Activated CD4-positive, alpha-beta T cell treated with anti-CD3 and anti-CD28 coated beads, Interleukin-2, amount 50 U/mL, for 16 hours (primary cell): ENCODE measurements at places on chromosomes 11 and 22.
A peak's percentile ranks its signal among the peaks of the same experiment; 100 is the strongest.

DNA sequence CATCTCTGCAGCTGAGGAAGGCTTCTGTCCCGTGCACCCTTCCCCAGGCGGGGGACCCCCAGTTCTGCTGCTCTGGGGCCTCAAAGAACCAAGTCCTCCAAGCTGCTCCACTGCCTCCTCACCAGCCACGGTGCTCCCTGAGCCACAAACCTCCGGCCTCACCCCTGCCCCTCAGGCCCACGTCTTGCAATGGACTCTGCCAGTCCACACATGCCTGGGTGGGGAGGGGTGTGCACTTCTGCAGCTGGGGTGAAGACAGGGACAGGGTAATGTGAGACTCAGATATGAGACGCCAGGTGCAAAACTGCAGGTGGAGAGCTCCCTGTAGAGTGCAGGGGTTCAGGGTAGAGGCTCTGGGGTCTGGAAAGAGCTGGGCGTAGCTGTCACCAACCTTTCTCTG lies 3.2 kb upstream of the PTDSS2 start:
- DNase-seq: no peak

DNA sequence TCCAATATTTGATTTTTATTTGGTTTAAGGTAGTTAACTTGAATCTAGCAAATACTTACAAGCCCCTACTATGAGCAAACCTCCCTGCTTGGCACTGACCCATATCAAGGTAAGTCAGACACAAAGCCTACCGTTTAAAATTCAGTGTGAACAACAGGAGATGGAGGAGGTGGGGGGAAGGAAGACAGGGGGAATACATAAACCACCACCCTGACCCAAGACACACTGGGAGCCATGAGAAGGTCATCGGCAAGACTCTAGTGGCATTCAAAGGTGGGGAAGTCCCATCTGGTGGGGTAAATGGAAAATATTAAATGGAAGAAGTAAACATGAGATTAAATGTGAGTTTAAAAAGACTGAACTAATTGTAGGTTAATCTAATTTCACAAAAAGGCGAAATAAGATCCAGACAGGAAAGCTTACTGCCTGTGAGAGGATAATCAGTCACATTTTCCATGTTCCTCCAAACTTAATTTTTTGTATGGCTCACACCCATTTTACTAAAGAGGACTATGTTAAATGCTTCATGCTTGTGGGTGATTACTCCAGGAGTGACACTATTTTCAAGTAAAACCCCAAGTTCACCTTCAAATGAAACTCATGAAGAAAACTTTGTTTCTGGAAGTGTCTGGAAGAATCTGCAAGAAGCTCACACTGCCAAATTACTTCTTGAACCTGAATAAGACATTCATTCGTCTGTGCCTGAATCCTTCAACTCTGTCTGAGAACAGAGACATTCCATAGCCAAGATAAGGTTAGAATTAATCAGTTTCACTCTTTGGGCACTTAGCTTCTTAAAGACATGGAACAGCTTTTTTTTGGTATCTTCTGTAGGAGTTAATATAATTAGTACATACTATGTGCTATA lies 51.7 kb downstream of the PITPNB start:
- DNase-seq: peak; percentile 18

GRCh38 chr11:102323542-102324251 lies 6.4 kb downstream of the BIRC3 start:
- DNase-seq: no peak

- DNase-seq: no peak
Measured at GRCh38 chr11:61896665-61897386, 5.5 kb upstream of the FADS3 start.

- no peak for DNase-seq
Measured at GRCh38 chr22:49551897-49552614, 275.6 kb downstream of the BRD1 start.

DNA sequence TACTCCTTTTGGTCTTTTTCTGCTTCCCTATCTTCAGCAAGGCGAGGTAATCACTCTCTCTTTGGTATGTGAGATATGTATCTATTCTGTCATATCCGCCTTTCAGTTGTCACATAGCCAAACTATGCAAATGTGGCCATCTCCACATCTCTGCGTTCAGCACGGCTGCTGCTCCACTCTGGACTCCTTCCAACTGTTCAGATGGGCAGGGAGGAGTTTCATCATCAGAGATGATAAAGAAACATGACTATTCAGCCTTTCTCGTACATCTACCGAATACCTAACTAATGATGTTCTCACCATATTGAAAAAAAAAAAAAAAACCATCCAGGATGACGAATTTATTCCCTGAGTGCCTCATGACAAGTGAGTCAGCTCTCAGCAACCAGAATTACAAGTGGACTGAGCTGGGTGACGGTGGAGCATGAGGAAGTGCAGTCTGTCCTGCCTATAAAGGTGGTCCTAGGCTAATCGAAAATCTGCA lies 899.6 kb downstream of the OPCML start:
- DNase-seq: no peak

GRCh38 chr11:81007046-81007445 lies 1566.2 kb upstream of the TENM4 start:
- DNase-seq: no peak

DNA sequence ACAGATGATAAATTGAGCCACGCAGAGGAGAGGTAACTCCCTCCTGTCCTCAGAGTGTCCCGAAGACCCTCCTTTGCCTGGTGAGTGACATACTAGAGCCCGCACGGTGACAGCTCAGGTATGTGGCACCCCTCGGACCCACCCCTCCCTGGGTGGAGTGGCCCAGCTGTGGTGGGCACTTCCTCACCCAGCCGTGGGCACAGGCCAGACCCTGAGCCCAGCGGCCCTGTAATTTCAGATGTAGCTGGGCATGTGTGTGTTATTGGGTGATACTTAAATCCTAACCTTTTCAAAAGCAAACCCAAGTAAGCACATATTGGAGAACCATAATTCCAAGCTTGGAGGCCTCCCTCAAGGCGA lies 93.2 kb downstream of the WNT7B start:
- DNase-seq: no peak

DNA sequence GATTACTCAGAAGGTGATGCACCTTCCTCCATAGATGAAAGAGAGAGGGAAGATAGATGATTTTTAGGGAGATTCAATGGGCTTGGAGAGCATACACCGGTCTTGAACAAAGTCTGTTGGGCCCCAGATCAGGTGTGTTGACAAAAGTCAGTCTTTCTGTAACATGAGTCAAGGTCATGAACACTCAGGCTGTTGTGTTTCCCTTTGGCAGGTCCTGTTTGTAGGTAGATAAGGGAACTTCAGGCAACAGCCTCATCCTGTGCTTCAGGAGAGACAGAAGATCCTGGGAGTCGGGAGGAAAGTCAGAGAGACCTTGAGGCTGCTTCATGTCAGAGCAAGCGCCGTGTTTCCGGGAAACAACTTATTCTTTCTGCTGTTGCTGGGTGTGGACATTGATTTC lies 703.1 kb downstream of the BRD1 start:
- DNase-seq: no peak

DNA sequence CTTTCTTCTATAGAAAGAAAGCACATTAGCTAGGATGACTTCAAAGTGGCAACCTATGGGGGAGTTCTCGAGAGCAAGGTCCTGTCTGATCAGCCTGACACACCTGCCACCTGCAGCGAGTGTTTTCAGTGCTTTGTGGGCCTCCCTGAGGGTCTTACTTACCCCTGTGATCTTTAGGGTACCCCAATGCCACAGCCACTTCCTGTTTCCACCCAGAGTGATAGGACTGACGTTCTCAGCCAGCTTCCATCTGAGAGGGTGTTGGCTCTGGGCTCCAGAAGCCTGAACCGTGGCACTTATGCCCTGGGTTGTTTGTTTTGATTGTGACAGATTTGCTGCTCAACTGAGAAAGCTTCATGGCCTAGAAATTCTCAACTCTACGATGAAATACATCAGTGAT lies 21.7 kb upstream of the ANKK1 start:
- no peak for DNase-seq

GRCh38 chr11:119367661-119368120 lies 13.8 kb downstream of the USP2 start:
- no peak for DNase-seq
